Stimulated activated CD4-positive, alpha-beta T cell treated with anti-CD3 and anti-CD28 coated beads, TNF-alpha, amount 100 ng/mL, for 24 hours (primary cell): ENCODE measurements at places on chromosomes 1 and 21.
A peak's percentile ranks its signal among the peaks of the same experiment; 100 is the strongest.

- no peak for DNase-seq
Measured at GRCh38 chr1:182998482-182998881, 24.7 kb upstream of the LAMC1 start.

DNA sequence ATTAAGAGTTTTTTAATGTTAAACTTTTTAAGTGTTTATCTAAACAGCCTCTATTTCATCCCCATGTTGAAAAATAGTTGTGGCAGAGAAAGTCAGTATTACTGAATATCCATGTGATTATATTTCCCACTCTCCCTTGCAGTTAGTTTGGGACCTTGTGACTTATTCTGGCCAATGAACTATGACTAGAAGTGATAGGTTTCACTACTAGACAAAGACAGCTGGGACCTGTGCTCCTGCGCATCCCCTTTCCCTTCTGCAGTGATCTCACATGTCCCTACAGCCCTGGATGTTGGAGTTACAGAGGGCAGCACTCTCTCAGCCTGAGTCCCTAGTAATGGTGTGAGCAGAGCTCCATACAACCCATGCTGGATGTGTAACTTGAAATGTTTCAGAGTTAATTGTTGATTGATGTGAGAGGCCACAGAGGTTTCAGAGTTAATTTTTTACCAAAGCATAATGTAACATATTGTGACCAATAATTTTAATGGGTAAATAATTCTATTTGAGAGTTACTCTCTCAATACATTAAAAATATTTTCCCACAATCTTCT lies 18.7 kb upstream of the SAMD13 start:
- no peak for DNase-seq

- no peak for DNase-seq
Measured at GRCh38 chr1:197948926-197949899, 32.0 kb downstream of the LHX9 start.

- no peak for DNase-seq
Measured at GRCh38 chr1:37858931-37859506, 373 bp downstream of the MTF1 start.

DNA sequence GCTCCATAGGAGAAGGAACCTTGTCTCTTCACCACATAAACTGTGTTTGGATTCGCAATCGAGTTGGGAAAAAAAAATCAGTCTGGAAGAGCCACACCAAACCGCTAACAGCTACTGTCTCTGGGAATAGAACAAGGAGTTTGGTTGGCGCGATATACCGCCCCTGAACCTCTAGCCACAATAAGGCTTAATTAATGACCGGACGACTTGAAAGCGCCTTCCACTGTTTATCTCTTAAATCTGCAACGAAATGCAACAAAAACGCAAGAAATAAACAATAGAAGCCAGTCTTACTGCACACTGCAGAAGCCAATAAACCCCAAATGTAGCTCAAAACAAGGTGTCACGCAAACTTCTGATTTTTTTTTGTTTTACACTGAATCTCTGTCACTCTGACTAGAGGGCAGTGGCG lies 10.9 kb downstream of the BTBD19 start:
- DNase-seq = no peak

- no peak for DNase-seq
Measured at GRCh38 chr1:230126529-230127104, 59.6 kb downstream of the GALNT2 start.

DNA sequence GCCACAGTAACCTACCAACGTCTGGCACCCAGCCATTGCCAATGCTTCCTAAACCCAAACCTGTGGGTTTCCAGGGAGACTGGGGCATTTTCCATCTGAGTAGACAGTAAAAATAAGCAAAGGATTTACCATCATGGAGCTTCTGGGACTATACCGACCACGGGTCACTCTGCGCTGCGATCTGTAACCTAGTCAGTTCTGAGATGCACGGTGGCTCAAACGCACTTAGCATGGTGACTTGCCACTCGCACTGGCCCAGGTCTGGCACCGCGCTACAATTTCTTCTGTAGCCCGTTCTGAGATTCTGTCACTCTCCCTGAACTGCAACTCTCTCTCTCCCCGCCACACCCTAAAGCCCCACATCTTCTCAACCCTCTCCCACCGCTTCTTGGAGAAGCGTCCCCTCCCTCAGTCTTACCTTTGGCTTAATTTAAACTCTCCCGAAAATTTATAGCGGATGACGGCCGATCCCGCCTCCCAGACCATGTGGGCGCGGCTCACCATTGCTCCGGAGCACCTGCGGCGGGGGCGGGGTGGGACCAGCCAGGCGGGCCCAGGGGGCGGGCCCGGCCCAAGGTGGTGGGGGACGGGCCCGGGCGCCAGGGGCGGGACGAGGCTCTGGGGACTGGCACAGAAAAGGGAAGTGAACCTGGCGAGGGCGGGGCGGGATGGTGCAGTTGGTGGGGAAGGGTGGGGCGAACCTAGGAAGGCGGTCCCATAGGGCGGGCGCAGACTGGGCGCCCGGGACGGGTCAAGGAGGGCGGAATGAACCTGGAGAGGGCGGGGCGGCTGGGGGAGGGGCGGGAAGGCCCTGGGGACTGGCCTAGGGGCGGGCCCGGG lies 493 bp upstream of the MAP3K21 start:
- peak; percentile 68 for DNase-seq

- no peak for DNase-seq
Measured at GRCh38 chr1:29416267-29417146, 180.2 kb downstream of the PTPRU start.

GRCh38 chr1:159746666-159747065 lies 32.3 kb upstream of the CRP start:
- no peak for DNase-seq

GRCh38 chr1:205446828-205447227 lies 9.0 kb downstream of the BLACAT1 start:
- DNase-seq = no peak

- peak; percentile 14 for DNase-seq
Measured at GRCh38 chr1:230127105-230128054, 60.3 kb downstream of the GALNT2 start.
